Tongue (tissue), 3 donors: ENCODE measurements at places on chromosomes 4 and X.

GRCh38 chr4:139972305-139972704 is 181.7 kb downstream of the MAML3 start:
- DNase-seq: no peak

DNA sequence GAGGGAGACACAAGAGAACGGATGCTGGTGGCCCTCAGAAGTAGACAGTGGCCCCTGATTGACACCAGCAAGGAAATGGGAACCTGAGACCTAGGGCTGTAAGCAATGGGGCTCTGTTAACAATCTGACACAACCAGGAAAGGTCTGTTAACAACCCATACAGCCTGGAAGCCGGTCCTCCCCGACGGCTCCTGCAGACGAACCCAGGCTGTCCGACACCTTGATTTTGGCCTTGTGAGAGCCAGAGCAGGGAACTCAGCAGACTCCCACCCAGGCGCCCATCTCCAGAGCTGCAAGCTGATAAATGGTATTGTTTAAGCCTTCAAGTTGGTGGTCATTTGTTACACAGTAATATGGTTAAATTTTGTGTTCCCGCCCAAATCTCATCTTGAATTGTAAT is 10.2 kb upstream of the CYTL1 start:
- DNase-seq: no peak

DNA sequence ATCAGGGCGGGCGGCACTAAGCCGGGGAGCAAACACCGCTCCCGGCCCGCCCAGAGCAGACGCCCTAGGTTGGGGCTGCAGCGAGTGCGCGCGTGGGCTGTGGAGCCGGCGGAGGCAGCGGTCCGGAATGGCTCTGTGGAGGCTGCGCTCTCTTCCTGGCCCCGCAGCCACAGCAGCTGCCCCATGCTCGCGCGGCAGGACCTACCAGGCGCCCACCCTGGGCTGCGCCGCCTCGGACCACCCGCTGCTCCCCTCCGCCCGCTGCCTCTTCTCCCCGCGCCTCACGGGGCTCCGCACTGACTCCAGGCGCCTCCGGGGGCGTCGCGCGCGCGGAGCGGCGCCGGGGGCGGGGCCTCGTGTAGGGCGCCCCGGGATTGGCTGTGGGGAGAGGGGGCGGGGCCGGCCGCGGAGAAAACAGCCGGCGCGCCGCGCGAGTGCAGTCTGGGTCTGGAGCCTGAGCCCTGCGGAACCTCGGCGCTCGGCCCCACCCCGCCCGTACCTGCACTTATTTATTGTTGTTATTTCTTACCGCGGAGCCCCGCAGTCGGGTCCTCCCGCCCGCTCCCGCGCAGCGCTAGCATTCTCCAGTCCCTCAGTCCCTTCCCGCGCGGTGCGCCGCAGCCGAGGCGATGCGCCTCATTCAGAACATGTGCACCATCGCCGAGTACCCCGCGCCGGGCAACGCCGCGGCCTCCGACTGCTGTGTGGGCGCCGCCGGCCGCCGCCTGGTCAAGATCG is at the start of gene RASL11B:
RASL11B (plus strand) TSS at position 439 of the 738 bp plus-strand sequence; CDS start at position 630, 191 bp downstream.
- DNase-seq: peak; percentile 92

- DNase-seq: peak; percentile 3
Observed at GRCh38 chrX:50871922-50872453, 38.5 kb upstream of the BMP15 start.

DNA sequence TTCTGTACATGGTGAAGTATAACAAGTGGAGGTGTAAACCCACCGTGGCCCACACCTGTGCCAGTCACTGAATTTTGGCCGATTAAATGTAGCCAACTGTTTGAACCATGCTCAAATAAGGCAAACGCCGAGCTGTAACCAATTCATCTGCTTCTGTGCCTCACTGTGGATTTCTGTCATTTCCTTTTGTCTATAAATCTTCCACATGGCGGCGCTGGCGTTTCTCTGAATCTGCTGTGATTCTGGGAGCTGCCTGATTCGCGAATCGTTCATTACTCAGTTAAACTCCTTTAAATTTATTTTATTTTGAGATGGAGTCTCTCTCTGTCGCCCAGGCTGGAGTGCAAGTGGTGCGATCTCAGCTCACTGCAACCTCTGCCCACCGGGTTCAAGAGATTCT is 19.2 kb downstream of the SUPT20HL2 start:
- peak; percentile 54 for DNase-seq

GRCh38 chrX:17590892-17591740 is 146.2 kb upstream of the SCML1 start:
- DNase-seq: peak; percentile 76

DNA sequence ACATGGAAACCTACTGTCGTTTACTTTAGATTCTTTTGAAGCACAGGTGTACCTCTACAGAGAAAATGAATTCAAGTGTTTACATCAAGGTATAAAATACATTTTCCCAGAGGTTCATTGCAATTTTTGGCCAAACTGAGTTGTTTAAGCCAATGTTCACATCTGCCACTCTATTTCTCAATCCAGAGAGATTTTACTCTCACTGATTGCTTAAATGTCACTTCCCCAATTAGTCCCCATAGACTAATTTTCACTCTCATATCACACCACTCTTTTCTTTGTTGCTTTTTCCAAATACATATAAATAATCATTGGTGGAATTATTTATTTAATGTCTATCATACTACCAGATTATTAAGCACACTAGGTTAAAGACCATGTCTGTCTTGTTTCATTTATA is 271.8 kb downstream of the PPP3CA start:
- DNase-seq: no peak

- no peak for DNase-seq
Observed at GRCh38 chr4:148077581-148077980, 345.7 kb downstream of the ARHGAP10 start.

DNA sequence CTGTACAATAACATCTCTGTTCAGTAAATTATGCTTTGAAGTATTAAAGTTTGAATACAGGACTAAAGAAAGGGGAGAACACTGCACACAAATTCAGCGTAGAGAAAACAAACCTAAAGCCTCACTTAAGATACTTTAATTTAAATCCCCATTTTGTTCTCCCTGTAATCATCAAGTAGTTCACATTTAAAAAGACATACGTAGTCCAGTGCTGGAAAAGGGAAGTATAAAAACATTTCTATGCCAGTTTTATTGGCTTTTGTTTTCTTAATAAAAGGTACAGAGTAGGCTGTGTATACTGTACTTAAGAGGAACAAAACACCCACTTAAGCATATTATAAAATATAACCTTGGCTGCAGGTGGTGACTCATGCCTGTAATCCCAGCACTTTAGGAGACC is 101.6 kb downstream of the FGF16 start:
- DNase-seq: no peak

DNA sequence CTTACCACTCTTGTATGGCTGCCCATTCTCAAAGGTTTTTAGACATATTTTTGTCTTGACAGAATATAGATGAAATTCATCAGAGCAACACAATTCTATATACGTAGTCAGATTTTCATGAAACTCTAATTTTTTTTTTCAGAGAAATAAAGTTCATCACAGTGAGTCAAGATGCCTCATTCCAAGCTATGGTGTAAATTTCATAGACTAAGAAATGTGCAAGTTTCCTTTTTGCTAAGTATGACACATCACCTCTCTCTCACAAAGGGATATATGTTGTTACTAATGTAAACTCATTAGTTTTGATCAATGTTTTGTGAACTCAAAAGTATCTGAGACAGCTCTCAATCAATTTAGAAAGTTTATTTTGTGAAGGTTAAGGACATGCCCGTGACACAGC is 60.4 kb upstream of the ATXN3L start:
- DNase-seq: no peak

GRCh38 chr4:108399610-108400265 is 220.6 kb upstream of the RPL34 start:
- peak; percentile 17 for DNase-seq

GRCh38 chr4:168790898-168791297 is 219.2 kb downstream of the CBR4 start:
- no peak for DNase-seq

DNA sequence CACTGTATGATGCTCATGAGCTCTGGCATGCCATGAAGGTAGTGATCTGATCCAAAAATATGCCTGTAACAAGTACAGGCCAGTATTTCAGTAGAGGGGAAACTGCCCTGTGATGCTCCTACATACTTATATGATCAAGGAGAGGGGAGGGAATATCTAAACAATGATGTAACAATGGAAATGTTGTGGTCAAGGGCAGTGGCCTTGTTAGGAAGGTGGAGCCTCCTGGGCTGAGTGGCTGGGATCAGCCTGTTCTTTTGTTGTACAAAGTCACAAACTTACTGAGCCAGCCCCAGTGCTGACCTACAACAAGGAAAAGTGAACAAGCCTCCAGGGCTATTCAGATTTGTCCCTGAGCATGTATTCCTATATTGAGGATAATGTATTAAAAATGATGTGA is 70.3 kb downstream of the ANXA10 start:
- no peak for DNase-seq

DNA sequence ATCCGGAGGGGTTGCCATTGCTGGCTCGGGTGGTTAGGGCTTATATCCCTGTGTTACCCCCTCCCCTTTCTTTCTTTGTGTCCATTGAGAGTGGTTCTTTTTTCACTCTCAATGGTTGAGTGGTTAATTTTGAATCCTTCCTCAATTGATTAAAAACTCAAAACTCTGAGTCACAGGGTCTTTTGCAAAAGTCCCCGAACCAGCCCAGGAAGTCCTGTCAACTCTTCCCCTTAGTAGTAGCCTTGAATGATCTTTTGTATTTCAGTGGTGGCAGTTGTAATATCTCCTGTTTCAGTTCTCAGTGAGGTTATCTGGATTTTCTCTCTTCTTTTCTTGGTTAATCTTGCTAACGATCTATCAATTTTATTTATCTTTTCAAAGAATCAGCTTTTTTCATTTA is 170.0 kb upstream of the GYPA start:
- DNase-seq: no peak

- DNase-seq: no peak
Observed at GRCh38 chr4:182063651-182064050, 179.6 kb upstream of the TENM3 start.

GRCh38 chr4:1166509-1167243 is 5.7 kb downstream of the SPON2 start:
- DNase-seq: no peak

DNA sequence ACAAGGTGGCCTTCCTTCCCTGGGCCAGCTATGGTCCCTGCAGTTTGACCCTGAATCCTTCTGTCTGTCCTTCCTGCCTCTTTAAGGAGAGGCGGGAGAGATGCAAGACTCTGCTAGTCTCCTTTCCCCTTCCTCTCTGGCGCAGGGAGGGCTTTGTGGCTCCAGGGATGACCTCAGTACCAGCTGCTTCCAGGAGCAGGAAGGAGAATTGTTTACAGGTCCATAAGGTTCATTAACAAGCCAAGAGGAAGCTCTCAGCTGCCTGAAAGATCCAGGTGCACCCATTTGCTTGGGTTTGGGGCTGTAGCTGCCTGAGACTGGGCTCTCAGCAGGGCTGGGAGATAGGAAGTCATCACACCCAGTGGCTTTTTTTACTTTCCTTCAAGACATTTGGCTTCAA is 4.0 kb upstream of the FATE1 start:
- peak; percentile 65 for DNase-seq

DNA sequence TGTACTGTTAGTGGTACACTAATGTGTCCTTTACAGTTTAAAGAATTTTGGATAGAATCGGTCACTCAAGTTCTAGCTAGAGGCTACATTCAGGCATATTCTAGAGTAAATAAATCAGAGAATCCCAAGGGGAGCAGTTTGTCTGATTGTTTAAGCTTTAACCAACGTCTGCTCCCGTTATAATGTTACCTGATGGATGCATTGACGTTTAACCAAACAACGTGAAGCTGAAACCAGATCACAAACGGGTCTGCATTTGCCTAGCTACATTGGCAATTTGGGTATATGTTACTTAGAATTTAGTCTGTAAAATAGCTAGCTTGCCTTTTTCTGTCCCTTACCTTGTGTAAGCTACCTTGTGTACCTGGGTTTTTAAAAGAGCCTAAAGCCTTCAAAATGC is 1.6 kb downstream of the PI4K2B start:
- no peak for DNase-seq

- DNase-seq: no peak
Observed at GRCh38 chrX:42628471-42628870, 149.5 kb downstream of the PPP1R2C start.

GRCh38 chrX:147351644-147352043 is 537.1 kb upstream of the CXorf51A start:
- no peak for DNase-seq

DNA sequence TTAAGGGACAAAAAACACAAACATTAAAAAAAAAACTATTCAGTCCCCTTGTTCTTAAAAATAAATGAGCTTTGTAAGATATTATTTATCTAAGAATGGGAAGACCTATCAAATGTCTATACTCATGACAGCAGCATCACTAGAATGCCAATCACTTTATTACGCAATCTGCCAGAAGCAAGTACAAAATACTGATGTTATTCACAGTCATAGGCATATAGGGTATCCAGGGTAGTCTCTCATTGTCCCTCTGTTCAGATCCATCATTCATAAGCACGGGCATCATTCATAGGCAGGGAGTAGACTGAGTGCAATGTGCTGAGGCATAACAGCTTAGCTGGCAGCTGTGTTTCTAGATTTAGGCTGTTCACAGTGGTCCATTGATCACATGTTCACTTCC is 109.1 kb downstream of the EPHA5 start:
- DNase-seq: no peak

GRCh38 chr4:95672811-95673210 is 124.0 kb upstream of the UNC5C start:
- DNase-seq: no peak
